ENCODE measurements at places on chromosomes 3 and 15.

GRCh38 chr3:128911911-128912310, 32.5 kb downstream of the ACAD9 start:
- no peak for ATAC-seq

DNA sequence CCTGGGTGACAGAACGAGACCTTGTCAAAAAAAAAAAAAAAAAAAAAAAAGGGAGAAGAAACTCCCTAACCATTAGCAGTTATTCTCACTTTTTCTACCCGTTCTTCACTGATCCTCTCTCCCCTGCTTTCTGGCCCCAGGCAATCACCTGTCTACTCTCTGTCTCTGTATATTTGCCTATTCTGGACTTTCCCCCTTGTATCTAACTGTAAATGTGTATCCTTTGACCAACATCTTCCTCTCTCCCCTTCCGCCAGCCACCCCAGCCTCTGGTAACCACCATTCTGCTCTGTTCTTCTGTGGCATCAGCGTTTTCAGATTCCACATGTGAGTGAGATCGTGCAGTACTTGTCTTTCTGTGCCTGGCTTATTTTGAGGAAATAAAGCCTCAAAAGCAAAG, 6.9 kb downstream of the CYFIP1 start:
- ATAC-seq = no peak

- ATAC-seq = no peak
These were observed 107.2 kb downstream of the SNRPN start for GRCh38 chr15:25061808-25062550.

- no peak for ATAC-seq
These were observed 96.4 kb downstream of the NAALADL2 start for GRCh38 chr3:174955513-174956016.

DNA sequence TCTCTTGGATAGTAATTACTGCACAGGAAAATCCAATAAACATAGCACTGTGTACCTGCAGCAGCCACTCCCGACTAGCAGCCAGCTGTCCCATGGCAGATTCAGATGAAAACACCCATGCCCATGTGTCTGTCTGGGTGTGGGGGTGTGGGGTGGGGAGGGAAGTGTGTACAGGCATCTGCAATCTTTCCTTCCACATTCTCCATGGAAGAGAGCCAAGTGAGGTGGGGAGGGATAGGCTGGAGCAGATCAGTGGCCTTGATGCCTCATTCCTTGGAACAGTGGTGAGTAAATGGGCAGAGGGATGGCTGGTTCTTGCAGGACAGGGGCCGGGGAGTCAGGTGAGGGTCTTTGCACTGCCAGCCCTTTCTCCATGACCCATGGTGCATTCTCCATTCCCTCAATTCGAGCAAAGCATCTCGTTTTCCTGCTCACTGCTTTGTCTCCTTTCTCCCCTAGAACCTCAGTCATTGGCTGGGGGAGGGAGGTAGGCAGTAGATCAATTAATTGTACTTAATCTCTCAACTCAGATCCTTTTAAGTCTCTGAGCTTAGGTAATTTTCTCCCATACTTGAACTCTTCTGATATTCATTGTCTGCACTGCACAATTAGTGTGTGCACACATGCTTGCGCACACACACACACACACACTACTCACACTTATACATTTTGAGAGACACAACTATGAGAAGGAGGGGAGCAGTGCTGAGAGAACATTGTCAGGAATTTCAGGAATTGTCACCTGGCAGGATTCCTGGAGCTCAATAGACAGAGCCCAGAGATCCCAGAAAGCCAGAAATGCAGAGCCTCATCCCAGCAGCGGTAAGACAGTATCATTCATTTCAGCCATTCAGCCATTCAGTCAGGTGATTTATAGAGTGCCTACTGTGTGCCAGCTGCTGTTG, 31.9 kb downstream of the PDIA5 start:
- no peak for ATAC-seq

DNA sequence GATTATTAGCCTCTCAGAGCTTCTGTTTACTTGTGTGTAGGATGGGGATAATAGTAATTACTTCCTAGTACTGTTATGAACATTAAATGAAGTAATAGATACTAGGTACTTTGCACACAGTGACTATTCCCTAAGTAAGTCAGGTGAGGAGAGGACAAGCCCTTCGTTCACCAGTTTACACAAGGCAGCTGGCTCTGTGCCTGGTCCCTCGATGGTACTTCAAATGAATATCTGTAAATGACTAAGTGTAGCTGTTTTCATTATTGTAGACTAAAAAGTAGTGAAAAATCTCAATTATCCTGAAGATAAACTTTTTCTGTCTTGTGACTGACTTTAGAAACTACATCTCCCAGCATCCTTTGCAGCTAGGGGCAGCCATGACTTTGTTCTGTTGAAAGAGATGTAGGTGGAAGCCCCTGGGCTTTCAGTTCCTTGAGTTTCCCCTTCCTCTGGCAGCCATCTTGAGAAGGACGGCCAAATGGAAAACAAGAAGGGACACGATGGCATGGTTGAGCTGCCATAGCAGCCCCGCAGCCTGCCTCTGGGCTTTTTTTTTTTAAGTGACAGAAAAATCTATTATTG, 11.7 kb upstream of the WNT7A start:
- ATAC-seq = no peak

GRCh38 chr15:78641102-78641748, at the start of gene CHRNB4:
Gene CHRNB4, minus strand, starts transcription at chr15:78641210. Its CDS starts 77 bp downstream, at chr15:78641133.
- peak; percentile 48 for ATAC-seq

- ATAC-seq = no peak
These were observed 302.1 kb downstream of the TLE3 start for GRCh38 chr15:69795601-69796000.

- ATAC-seq = peak; percentile 76
These were observed 506.5 kb upstream of the TBL1XR1 start for GRCh38 chr3:177703788-177704187.

DNA sequence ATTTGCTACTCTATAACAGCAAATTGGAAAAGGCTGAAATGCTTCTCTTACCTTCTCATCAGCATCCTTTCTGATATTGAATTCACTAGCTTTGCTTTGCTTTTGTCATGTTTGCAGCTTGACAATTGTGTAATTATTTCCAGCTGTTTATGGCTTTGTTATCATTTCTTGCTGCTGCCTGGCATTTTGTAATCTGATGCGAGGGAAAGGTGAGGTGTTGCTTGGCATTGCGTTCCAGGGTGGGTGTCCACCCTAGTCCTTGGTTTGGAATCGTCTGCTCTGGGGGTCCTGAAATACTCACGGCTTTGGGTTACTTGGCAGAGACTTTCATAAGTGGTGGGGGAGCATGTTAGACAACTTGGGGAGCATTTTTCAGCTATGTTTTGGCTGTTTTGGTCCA, 2.9 kb downstream of the CACNA2D3 start:
- ATAC-seq = no peak

GRCh38 chr15:50183112-50183794, 1.3 kb downstream of the SLC27A2 start:
- ATAC-seq = peak; percentile 79

- no peak for ATAC-seq
These were observed 221.3 kb downstream of the OPA1 start for GRCh38 chr3:193814166-193814892.

DNA sequence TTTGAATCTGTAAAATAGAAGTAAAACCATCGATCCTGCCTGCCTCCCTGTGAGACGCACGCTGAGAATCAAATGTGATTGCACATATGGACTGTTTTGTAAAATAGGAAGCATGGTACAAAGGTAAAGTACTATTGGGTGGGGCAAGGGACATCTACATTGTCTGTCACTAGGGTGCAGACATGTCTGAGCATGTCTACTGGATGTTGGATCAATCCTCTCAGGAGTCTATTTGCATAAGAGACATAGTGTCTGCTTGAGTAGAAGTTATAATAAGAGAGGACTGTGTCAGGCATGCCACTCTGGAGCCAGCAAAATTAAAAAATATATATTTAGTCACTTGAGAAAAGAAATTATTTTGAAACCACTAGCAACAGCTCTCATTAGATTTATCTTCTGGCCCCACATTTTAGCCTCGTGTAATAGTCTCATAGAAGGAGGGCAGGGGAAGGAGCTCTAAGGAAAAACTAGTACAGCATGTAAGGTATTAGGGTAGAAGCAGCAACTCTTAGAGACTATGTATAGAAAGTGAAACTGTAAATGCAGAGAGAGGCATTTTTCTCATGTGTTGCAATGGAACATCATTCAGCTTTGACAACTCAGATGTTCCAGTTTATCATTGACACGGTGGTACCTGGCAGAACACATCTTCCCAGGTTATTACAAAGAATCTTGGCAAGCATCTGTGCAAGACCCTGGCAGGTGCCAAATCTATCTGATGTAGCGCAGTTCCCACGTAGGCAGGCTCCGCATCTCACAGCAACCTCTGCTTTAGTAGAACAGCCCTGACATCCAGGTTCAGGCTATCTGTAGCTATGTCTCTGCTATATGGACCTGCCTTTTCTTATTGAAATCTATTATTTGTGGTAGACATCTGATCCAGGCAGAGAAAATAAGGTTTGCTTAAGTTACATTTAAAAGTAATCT, 85.2 kb upstream of the CHL1 start:
- ATAC-seq = no peak

DNA sequence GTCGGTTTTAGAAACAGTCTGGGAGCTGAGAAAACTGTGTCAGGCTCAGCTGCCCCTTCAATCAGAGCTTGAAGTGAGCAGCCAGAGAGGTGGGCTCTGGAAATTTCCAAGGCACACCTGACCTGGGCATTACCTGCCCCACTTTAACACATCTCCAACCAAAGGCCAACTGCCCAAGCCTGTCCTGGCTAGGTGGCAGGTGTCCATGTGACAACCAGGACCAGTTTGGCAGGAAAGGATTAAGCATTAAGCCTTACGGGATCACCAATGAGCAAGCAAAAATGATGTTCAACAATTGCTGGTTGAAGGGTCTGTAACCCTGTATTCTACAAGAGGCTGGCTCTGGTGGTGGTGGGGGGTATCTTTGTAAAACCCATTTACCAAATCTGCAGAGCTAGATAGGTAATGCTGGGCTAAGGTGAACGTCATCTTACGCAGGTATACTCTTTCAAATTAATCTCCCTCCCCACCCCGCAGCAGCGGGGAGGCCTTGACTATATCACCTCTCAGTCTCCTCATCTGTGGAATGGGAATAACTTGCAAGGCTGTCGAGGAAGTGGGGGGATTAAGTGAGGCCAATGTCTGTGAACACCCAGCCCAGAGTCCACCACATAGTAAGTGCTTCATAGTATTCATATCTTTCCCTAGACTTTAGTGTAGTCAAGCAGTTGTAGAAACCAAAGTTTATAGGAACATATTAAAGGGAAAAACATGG, 183.2 kb downstream of the MEGF11 start:
- ATAC-seq = no peak

DNA sequence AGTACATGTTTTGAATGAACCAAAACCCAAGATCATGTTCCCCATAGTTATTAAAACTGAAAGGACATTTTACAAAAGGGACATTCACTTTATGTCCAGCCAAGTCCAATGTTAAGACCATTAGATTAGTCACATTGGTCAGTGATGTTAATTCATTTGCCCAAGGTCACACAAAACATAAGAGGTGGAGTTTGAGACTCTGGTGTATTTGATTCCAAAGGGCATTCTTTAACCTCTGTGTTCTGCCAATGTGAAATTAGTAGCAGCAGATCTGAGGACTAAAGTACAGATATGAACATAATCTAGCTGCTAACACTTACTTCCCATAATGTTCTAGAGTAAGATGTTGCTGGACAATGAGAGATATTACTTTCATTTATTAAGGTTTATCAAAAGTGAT, 425.6 kb downstream of the TUSC7 start:
- no peak for ATAC-seq

GRCh38 chr15:76310475-76311099, 682 bp downstream of the ETFA start:
- no peak for ATAC-seq

DNA sequence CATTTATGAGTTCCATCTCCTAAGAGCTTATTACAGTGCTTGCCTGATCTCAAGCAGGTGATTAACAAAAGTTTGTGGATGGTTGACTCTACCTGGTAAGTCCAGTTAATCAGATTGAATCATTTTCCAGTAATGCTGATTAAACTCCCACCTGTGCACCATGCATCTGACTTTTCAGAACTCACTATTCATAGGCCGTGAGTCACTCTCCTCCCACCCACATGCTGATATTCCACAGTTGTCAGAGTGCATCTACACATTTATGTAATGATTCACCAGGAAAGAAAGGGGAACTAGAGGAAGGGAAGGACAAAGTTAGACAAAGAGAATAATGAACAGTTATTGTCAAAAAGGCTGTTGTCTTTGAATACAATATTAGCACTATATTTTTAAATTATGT, 106.2 kb upstream of the UBE3A start:
- ATAC-seq = no peak

DNA sequence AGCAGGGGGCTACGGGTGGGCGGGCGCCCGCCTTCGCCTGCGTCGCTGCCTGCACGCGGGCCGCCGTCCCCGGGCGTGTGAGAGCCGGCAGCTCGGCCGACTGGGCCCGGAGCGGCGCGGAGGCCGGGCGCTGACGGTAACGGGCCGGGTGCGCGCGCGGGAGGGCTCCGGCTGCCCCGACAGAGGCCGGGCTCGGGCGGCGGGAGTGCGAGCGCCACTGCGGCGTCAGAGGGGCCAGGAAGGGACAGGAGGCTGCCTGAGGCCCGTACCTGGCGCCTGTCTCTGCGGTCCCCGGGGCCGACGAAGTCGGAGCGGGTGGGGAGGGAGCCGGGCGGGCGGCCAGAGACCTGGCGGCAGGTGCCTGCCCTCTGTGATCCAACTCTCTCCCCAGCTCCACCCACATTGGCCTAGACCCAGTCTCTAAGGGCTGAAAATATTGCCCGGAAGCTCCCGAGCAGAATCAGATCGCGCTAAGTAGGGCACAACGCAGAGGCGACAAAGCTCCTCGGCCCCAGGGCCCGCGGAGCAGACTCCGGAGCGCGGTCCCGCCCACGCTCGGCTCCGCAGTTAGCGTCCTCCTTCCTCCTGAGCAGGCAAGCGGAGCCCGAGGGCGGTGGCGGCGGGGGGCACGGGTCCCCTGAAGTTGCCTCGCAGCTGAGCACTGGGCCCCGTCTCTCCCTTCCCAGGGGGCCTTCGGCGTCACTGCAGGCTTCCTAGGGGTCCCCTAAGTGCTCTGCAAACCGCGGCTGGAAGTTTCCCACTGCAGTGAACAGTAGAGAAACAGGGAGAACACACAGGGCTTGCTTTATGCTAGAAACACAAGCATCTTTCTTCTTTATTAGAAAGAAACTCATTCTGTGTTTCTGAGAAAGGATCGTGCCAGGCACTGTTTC, at the start of gene MAN2A2:
TSS of gene MAN2A2 (plus strand) at position 463 of the 893 bp plus-strand sequence. CDS start 906 bp downstream, outside the sequence.
- peak; percentile 70 for ATAC-seq

GRCh38 chr3:100581650-100582049, 27.8 kb upstream of the ADGRG7 start:
- no peak for ATAC-seq

- no peak for ATAC-seq
These were observed 125.0 kb downstream of the PLD1 start for GRCh38 chr3:171685116-171685895.

DNA sequence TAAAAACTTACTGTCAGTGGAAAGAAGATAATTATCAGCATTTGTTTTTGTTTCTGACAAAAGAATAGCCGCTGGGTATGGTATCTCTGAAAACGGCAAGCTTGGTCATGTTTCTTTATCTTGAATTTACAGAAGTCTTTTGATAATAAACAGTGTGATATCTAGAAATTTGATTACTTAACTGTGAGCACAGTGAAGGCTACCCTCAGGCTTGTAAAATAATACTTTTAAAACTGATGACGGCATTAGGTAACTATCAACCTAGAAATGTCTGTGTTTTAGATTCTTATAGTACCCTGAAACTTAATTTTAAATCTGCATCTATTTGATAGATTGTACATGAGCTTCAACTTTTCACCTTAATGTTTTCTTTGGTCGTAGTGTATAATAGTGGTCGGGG, 43.4 kb downstream of the NSUN3 start:
- no peak for ATAC-seq

Measured in activated CD4-positive, CD25-positive, alpha-beta regulatory T cell treated with anti-CD3 and anti-CD28 coated beads, Interleukin-2, amount 50 U/mL, for 24 hours (primary cell).